ENCODE measurements at places on chromosomes 16 and 17.

- DNase-seq: peak; percentile 37
These were observed 45.4 kb downstream of the BAHCC1 start for GRCh38 chr17:81440511-81441244.

GRCh38 chr17:14303343-14304221, 2.7 kb downstream of the HS3ST3B1 start:
- DNase-seq: no peak

- DNase-seq: no peak
These were observed 23.1 kb downstream of the MIS12 start for GRCh38 chr17:5509482-5509881.

DNA sequence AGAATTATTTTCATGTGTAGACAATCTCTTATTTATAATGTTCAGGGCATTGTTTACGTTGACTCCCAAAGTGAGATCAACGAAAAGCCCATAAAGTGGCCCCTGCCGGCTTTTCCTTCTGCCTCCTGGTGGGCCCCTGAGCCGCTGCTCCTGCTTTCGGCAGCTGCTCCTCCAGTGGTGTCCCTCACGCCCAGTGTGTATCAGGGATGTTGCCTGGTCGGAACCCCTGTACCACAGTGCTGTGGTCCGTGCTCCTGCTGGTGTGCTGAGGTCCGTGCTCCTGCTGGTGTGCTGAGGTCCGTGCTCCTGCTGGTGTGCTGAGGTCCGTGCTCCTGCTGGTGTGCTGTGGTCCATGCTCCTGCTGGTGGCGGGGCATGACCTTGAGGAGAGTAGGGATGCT, 107.6 kb downstream of the BANP start:
- no peak for DNase-seq

- peak; percentile 51 for DNase-seq
These were observed at the start of gene SCNN1B for GRCh38 chr16:23302045-23302956. Gene SCNN1B, plus strand, starts transcription at chr16:23302302. Its CDS starts 46,298 bp downstream, at chr16:23348600.

DNA sequence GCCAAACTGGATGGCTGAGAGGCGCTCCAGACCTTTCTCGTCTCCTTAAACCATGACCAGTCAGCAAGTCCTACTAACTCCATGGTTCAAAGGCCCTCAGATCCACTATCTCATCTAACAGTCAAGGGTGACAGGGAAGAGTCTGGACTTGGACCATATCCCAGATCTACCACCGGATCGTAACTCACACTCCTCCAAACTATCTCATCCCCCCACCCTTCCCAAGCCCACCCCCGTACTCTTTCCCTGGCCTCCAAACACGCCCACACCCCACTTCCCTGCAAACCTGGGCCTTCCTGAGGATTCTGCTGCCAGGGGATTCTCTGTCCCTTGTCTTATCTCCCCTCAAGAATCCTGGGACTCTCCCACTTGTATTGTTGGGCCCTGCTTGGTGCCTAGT, 5.1 kb downstream of the CDIP1 start:
- no peak for DNase-seq

DNA sequence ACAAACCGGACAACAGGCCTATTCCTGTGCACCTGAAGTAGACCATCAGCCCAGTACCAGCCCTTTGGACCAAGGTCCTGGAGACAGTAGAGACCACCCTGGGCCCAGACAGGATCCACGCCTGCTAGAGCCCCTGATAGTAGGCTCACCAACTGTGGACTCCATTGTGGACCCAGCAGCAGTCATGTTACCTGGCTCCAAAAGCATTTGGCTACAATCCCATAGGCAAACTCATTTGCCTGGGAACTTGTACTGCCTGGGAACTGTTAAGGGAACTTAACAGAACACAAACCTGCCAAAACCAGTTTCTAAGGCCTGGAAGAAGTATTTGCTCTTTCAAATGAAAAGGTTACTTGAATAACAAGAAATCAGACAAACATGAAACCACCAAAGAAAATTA, 10.0 kb upstream of the ACSM1 start:
- DNase-seq: no peak

DNA sequence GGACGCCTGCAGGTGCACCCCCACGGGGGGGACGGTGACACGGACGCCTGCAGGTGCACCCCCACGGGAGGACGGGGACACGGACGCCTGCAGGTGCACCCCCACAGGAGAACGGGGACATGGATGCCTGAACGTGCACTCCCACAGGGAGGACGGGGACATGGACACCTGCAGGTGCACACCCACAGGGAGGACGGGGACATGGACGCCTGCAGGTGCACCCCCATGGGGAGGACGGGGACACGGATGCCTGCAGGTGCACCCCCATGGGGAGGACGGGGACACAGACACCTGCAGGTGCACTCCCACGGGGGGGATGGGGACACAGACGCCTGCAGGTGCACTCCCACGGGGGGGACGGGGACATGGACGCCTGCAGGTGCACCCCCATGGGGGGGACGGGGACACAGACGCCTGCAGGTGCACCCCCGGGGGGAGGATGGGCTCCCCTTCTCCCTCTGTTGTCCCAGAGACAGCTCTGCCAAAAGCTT, 114.5 kb upstream of the METRNL start:
- no peak for DNase-seq

DNA sequence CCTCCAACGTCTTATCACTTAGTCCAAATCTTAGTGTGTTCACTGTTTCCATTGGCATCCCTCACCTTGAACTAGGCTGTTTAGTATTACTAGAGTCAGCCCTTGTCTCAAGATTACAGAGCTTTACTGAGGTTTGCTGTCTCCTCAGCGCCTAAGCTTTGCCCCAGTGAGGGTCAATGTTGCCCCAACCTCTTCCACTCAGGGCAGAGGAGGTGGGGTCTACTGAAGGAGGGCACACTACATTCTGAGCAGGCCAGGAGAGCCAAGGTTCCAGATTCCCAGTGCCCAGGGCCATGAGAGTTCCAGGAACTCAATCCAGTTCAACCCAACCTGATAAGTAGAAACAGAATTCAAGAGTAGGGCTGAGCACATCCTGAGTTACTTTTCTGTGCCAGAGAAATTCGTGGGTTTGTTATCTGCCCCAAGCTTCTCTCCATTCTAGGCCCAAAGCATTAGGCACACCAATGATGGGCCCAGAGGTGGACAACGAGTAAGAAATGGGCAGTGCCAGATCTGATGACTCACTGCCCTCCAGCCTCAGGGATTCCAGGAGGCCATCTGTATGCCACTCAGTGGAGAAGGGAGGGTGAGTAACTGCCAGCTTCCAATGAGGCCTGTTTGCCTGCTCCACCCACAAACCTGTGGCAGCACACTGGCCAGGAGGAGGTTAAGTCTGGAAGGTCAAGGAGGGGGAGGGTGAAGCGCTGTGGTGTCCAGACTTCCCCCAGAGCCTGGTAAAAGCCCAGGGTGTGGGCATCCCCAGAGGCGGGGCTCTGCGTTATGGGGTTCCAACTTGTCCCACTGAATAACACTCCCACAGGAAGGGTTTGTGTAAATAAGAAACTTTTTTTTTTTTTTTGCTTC, 8.2 kb downstream of the TUBG2 start:
- no peak for DNase-seq

DNA sequence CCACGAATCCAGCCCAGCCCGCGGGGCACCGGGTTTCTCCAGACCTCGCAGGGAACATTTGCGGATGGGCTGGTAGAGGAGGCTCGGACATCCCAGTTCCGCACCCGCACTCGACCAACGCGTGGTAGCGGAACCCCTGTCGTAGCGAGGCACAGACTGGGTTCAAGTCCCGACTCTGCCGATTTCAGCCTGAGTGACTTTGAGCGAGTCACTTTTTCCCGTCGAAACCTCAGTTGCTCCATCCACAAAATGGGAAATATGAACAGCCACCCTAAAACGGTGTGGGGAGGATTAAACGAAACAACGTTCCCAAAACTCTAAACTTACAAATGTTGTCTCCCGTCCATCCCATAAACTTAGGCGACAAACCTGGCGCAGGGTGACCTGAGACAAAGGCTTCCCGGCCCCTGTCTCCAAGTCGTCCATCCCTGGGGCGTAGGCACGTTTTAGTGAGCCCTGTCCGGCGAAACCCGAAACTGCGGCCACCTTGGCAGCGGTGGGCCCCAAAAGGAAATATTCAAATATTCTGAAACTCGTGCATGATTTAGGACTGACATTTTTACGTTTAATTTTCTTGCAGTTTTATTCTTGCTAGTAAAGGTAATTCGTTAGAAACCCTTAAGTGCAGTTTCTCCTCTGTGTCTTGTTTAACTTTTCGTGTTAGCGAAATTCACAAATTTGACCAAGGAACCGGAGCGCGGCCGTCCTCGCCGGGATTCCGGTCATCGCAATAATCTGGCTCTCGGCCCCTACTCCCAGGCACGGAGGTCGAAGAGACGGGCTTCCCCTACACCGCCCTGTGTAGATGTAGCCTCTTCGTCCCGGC, 1.9 kb upstream of the MLLT6 start:
- no peak for DNase-seq

DNA sequence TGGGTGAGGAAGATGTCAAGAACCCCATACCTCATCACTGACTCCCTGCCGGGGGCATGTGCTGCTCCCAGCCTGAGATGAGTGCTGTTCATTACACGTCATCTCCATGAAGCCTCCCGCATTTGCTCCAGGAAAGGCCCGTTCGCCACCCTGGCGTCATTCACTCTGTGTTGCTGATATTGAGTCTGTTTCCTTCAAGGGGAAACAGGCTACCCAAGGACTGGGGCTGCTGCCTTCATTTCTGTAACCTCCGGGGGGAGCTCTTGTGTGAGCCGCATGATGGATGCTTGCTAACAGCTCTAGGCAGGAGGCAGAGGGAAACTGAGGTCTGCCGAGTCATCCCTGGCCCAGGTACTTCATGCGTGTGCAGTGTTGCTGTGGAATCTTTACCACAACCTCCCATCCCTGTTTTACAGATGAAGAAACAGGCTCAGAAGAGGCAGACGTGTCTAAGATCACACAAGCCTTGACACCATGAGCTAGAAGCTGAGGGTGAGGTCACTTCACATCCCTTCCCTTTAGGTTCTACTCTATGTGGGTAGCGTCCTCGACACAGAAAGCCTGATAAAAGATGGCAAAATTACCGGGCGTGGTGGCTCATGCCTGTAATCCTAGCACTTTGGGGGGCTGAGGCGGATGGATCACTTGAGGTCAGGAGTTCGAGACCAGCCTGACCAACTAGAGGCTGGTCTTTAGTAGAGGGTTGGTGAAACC, 3.5 kb upstream of the ARMC5 start:
- DNase-seq: no peak

- DNase-seq: peak; percentile 66
These were observed 11.5 kb downstream of the ZNF597 start for GRCh38 chr16:3431779-3432219.

GRCh38 chr16:63981639-63982038, 1140.2 kb downstream of the CDH11 start:
- DNase-seq: no peak

- no peak for DNase-seq
These were observed 6.3 kb upstream of the GPRC5B start for GRCh38 chr16:19890901-19891300.

DNA sequence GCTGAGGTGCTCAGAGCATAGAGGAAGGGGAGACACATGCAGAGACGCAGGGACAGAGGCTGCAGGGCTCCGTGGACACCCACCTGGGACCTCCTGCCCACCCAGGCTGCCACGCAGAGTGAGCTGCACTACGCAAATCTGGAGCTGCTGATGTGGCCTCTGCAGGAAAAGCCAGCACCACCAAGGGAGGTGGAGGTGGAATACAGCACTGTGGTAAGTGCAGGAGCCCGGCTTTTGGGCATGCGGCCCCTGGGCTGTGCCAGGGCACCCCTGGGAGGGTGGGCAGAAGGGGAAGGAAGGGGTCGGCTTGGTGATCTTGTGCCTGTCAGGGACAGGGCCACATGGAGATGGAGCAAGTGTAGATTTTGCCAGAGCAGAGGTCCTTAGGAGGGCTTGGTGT, 15.2 kb downstream of the CD300A start:
- DNase-seq: no peak

- peak; percentile 87 for DNase-seq
These were observed at the start of gene MPP2 for GRCh38 chr17:43907425-43907981. Gene MPP2, minus strand, starts transcription at chr17:43907536. Its CDS starts 3,076 bp downstream, at chr17:43904460.

GRCh38 chr17:28904800-28905199, 1.9 kb upstream of the DHRS13 start:
- DNase-seq: no peak

DNA sequence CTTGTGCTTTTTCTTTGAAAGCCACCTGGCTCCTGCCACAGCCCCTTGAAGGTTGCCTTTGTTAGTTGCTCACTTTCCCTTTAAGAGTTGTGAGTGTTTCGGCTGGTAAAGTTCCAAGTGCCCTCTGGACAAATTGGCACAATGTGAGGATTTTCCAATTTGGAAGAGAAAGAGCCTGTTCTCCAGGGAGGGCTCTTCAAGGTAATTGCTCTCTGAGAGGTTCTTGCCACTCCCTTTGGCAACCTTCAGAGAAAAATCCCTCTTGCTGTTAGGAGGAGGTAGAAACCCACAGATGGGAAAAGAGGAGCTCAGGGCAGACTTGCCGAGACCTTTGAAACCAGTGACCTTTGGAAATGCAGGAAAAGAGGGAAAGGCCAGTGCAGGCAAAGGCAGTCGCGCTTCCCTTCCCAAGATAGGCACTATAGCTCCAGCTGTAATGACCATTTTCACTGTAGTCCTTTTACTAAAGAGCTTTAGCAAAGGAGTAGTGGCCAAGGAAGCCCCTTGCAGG, 49.0 kb upstream of the AKAP1 start:
- peak; percentile 74 for DNase-seq

GRCh38 chr17:29180788-29181160, 576 bp upstream of the MYO18A start:
- no peak for DNase-seq

- DNase-seq: no peak
These were observed 2.7 kb downstream of the RNF43 start for GRCh38 chr17:58414596-58414997.

DNA sequence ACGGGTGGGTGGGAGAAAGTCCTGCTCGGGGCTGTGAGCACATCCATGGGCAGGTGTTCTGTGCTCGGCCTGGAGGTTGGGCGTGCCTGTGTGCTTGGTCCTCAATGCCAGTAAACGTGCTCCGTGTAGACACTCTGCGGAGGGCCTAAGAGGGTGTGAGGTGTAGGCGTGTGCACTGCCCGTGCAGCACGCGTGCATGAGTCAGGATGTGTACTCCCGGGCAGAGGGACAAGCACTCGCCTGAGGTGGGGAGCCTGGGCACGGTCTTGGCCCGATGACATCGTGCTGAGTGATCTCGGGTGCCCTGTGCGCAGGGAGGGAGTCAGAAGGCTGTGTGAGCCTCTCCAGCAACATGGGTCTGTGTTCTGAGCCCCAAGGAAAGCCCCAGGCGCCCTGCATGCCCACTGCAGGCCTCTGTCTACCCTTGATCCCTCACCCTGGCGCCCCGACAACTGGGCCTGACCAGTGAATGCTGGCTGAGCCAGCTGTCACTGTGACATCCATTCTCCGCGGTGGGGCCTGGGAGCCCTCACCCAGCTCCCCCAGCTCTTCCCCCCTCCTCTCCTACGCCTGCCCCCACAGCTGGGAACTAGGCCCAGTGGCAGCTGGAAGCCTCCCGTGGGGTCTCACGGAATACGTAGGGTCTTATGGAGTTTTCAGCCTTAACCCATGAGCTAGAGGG, 23.5 kb upstream of the NXPH3 start:
- DNase-seq: no peak
